ENCODE measurements at places on chromosomes 11 and 22.
A peak's percentile ranks its signal among the peaks of the same experiment; 100 is the strongest.

GRCh38 chr22:48849963-48850657, 977.6 kb downstream of the BRD1 start:
- peak; percentile 53 for DNase-seq

DNA sequence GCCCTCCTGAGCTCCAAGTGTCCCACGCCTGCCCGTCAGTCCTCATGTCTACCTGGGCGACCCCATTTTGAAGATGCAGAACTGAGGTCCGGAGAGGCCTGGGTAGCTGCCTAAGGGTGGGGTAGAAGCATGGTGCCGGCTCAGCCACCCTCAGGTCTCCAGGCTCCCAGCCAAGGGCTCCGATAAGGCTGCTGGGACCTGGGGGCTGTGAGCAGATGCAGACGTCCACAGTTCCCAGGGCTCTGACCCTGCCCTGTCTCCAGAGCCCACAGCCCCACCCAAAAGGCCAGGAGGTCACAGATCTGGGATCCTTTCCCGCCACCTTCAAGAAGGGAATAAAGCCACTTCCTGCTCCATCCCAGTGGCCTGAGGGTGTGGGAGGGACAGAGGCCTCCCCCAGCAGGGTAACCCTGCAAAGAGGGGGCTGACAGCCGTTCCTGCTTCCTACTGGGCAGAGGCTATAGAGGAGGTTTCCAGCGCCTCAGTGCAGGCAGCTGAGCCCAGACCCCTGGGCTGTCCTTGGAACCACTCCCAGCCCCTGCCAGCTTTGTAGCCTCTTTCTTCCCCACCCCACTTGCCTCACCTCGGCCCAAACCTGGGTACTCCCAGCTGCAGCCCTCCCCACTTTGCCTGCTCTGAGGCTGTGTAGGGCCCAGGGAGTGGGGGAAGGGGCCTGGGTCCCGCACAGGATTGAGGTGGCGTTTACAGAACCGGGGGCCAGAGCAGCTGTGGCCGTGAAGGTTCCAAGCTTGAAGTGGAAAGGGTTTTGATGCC, 85.5 kb downstream of the CDKN1C start:
- peak; percentile 61 for DNase-seq

GRCh38 chr11:29334776-29335130, 682.1 kb downstream of the KCNA4 start:
- no peak for DNase-seq

DNA sequence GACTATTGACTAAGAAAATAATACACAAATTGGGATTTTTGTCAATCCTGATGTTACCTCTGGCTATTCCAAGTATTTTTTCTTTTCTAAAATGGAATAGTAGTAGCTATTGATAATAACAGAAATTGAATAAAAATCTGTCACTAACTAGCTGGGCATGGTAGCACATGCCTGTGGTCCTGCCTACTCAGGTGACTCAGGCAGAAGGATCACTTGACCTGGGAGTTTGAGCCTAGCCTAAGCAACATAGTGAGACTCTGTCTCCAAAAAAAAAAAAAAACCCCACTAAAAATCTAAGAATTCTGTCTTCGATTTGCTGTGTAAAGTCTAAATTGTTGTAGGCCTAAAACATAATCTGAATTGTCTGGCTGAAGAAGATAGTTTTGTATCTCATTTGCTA, 42.2 kb downstream of the FAM118A start:
- no peak for DNase-seq

- peak; percentile 81 for DNase-seq
Measured at GRCh38 chr11:117876341-117877119, at the start of gene FXYD6. Gene FXYD6, minus strand, starts transcription at chr11:117876658. Its CDS starts 33,882 bp downstream, at chr11:117842776.

DNA sequence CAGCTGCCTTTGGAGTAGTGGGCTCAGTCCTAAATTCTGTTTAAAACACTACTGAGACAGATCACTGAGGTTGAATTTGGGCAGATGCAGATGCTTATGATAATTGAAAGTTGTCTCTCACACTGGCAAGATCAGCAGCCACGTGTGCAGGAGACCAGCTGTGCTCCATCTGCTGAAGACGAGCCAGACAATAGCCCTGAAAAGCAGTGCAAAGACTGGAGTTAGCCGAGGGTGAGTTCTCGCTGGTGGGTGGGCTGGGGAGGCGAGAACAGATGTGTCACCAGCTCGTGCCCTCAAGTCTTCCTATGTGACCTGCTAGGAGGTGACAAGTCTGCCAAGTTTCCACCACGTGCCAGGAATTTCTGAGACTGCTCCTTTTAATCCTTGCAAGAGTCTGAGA, 661.3 kb upstream of the B3GAT1 start:
- no peak for DNase-seq

DNA sequence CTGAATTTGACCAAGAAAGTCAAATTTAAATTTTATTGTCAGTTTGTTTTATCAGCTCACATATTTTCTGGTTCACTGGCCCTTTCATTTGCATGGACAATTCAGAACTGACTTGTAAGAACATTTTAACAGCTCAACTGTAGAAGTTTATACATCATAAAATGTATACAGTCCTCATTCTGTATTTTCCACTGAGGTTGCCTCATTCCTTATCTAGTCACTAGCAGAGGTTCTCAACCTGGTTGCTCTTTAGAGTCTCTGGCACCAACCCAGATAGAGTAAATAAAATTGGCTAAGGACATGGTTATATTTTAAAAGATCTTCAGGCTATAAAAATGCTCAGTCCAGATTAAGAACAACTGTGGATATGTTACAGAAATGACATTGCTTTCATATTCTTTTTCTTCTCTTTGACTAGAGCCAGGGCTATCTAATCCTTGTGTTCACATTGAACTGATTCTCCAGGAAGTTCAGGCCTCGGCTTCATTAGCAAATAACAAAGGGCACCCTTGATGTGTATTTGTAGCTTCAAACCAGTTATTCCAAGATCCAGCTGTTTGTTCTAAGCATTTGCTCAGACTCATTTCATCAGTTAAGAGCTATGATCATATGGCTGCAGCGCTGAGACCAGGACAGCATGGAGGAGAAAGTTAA, 782.5 kb downstream of the ETS1 start:
- DNase-seq, result no peak

GRCh38 chr22:32534252-32535235, 59.9 kb downstream of the FBXO7 start:
- DNase-seq, result no peak

GRCh38 chr11:79419120-79419519, 21.7 kb downstream of the TENM4 start:
- DNase-seq, result no peak

- DNase-seq, result peak; percentile 88
Measured at GRCh38 chr11:45655347-45655756, 10.1 kb downstream of the CHST1 start.

- DNase-seq, result no peak
Measured at GRCh38 chr22:35476341-35476740, 64.3 kb upstream of the RASD2 start.

DNA sequence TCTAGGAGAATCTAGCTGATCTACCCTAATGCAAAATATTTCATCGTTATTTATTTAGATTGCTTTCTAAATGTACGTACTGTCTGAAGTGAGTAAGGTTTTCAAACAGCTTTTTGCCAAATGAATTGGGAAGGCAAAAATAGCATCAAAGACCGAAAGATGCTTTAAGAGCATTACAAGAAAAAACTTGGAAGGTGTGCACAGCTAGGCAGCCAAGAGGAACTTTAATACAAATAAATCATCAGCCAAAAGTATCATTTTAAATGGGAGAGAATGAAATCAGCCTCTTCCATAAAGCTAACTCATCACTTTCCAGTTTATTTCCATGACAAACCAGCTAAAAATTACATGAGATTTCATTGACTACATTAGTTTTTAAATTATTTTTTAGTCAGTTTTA, 30.2 kb upstream of the CFAP300 start:
- DNase-seq, result no peak

- no peak for DNase-seq
Measured at GRCh38 chr22:30650508-30651116, 15.0 kb downstream of the SLC35E4 start.

- peak; percentile 33 for DNase-seq
Measured at GRCh38 chr11:69170704-69171103, 15.0 kb downstream of the SMIM38 start.

All from spleen (tissue), 13 donors.